IPS-NIHi11 (cell line): ENCODE measurements at places on chromosomes 7 and 10.

DNA sequence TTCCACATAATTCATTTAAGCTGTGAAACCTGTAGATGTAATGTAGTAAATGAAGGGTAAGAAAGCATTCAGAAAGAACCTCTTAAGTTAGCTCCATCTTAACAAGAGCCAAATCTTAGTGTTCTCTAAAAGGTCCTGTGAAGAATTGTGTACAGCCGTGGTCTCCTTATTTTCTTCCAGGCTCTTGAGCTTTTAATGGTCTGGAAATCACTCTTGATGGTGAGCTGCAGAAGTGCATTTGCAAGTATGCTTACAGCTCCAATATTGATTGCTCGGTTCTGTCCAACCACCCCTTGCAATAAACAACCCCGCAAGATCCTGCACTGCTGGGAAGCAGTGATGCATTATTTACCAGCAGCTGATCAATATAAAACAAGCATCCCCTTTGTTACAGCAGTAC is 690.8 kb upstream of the FZD8 start:
- no peak for DNase-seq

- DNase-seq = no peak
Measured at GRCh38 chr7:2638224-2638991, 6.6 kb downstream of the TTYH3 start.

DNA sequence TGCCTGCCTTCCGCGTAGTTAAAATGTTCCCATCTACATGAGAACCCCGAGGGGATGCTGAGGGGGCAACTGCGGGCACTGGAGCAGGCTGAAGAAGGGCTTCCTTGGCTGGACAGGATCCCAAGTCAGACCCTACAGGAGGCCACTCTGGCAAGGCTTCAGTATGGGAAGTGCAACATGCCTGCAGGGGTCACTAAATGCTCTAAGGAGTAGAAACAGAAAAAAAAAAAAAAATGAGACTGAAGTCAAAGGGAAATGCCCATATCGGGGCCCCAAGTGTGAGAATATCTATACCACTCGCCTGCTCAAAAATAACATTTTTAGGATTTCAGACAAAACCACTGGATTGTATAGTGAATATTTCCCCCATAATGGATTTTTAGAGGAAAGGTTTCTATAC is 33.5 kb downstream of the FAM204A start:
- DNase-seq = peak; percentile 25

GRCh38 chr7:132463922-132464321 is 112.3 kb downstream of the PLXNA4 start:
- DNase-seq = no peak

- DNase-seq = no peak
Measured at GRCh38 chr7:10767771-10768170, 205.9 kb upstream of the PHF14 start.

- DNase-seq = no peak
Measured at GRCh38 chr10:44045020-44045419, 339.9 kb downstream of the CXCL12 start.
